Hematopoietic multipotent progenitor cell treated with erythropoietin and hydrocortisone succinate and interleukin-3 and kit ligand, for 8 days (in vitro differentiated cells): ENCODE measurements at places on chromosomes 2 and 18.

DNA sequence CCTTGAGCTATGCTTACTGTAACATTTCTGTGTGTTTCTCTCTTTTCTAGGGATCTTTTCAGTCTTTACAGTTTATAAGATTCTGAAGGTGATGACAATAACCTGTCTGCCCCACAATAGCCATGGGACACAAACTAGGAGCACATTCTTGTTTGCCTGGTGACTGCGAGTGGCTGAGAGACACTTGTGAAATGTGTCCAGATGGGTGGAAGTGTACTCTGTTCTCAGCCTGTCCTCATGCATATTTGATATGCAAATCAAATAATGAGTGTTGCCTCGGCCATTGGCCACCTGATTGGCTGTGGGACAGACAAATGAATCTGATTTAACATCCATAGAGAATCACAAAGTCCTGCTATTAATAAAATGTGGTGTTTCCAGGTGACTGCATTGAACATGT is 246.2 kb downstream of the HNMT start:
- DNase-seq: no peak

DNA sequence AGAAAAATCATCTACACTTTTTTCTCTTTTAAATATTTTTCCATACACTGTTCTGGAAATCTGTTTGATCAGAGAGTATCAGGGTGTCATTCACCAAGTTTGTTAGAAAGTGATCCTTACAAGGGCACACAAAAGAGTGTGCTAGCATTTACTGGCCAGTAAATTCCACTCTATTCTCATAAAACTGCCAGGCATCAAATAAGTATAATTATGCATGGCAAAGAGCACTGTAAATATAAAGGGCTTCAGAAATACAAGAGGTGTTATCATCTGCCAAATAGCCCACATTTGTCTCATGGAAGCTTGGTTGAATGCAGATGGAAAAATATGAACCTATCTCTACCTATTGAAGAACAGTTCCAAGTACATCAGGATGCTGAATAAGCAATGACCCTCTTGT is 847.3 kb upstream of the ACVR2A start:
- DNase-seq: no peak

DNA sequence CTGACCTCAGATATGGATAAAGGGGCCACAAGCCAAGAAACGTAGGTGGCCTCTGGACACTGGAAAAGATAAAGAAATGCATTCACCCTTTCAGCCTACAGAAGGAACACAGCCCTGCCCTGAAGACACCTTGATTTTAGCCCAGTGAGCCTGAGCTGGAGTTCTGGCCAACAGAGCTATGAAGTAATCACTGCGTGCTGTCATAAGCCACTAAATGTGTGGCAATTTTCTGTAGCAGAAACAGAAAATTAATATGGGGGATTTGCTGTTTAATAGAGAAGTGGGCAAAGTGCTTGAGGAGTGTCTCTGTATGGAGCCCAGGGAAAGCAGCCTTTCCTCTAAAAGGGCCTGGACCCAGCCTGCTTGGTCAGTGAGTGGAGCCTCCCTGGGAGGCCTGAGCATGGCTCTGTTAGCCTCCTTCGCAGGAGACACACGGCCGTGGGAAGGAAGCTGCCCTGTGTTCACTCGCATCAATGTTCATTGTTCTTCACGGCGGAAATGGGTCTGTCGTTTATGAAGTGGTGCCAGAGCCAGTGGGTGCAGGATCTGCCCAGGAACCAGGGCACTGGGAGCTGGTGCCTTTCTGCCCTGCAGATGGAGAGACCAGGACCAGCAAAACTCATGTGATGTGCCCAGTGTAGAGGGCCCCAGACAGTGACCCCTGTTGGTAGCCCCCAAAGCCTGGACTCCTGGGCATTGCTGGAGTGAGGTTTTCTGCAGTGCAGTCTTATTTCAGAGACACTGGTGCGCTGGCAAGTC is 268.9 kb downstream of the NDUFA10 start:
- DNase-seq: no peak

- DNase-seq: peak; percentile 67
Observed at GRCh38 chr2:231672617-231673347, 35.5 kb upstream of the PTMA start.

DNA sequence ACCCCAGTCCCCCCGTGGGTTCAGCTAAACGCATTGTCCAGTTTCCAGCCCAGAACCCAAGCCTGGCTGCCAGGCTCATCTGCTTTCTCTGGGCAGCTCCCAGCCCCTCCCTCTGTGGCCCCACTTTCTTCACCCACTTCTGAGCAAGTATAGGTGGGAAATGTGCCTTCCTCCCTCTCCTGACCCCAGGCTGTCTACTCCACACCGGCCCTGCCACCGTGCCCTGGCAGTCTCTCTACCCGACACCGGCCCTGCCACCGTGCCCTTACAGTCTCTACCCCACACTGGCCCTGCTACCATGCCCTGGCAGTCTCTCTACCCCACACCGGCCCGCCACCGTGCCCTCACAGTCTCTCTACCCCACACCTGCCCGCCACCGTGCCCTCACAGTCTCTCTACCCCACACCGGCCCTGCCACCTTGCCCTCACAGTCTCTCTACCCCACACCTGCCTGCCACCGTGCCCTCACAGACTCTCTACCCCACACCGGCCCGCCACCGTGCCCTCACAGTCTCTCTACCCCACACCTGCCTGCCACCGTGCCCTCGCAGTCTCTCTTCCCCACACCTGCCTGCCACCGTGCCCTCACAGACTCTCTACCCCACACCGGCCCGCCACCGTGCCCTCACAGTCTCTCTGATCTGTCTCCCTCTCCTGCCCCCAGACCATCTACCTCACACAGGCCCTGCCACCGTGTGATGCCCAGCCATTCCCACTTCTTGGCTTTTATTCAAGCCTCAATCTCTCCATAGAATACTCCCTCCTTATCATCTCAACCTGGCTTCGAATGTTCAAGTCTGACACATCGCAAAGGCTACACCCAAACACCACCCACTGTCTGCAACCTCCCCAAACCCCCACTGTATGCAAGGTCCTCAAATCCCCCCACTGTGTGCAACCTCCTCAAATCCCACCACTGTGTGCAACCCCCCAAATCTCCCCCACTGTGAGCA is 108.9 kb downstream of the TPO start:
- DNase-seq: peak; percentile 67

DNA sequence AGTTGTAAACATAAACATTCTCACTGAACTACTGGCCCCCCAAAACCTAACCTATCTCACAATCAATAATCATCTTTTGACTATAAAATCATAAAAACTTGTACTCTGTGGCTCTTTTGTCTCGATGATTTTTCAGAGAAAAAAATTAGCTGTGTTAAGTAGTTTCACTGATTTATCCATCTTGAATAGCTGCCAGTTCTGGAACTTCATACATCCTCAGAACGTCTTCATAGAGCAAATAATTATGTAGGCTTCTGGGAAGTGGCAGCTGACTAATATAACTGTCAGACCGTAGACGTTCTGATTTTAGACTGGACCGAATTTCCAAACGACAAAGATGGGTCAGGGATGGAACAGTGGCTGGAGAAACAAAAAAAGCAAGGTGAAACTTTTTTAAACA is 97.3 kb upstream of the CHAC2 start:
- no peak for DNase-seq

DNA sequence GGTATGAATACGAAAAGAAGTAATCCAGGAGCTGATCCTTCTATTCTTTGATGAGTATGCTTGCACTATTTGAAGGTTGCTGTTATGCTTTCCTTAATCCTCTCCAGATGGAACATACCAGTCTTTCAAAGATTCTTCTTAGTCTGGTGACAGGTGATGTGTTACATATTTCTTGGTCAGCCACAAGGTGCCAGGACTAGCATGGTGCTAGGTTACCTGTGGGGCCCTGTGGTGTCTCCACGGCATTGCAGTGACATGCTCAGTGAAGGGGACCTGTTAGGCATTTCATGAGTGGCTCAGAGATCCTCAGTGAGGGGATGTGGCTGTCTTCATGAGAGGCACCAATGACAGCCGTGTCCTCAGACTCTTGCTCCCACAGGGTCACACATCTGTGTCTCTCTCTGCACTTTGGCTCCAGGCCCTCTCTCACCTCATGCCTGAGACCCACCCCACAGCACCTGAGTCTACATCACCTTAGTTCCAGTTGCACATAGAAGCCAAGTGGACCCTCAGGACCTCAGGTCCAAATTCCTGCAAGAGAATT is 13.1 kb upstream of the RAB31 start:
- no peak for DNase-seq

DNA sequence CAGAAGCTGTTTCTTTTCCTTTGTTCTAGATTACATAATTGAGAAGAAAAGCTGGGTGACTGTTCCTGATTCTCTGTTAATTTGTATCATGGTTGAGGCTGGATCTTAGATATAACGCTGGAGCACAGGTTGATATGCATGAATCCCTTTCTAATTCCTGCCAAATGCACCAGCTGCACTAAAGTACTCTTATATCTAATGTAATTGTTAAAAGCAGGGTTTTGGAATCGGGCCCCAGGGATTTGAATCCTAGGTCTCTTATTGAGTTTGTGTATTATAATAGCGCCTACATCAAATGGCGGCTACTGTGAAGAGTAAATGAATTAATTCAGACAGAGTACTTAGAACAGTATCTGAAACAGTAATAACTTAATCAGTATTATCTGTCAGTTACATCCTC is 80.4 kb downstream of the MC4R start:
- DNase-seq: no peak

GRCh38 chr2:239533569-239534316 is 132.9 kb upstream of the HDAC4 start:
- DNase-seq: no peak

DNA sequence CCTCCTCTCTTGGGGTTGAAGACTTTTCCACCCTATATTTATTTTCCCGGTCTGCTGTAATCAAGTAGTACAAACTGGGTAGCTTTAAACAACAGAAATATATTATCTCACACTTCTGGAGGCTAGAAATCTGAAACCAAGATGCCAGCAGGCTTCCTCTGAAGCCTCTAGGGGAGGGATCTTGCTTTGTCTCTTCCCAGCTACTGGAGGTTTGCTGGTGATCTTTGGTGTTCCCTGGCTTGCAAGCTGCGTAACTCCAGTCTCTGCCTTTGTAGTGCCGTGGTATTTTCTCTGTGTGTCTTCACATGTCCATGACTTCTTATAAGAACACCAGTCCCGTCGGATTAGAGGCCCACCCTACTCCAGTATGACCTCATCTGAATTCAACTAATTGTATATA is 44.4 kb downstream of the MYO3B start:
- DNase-seq: no peak

DNA sequence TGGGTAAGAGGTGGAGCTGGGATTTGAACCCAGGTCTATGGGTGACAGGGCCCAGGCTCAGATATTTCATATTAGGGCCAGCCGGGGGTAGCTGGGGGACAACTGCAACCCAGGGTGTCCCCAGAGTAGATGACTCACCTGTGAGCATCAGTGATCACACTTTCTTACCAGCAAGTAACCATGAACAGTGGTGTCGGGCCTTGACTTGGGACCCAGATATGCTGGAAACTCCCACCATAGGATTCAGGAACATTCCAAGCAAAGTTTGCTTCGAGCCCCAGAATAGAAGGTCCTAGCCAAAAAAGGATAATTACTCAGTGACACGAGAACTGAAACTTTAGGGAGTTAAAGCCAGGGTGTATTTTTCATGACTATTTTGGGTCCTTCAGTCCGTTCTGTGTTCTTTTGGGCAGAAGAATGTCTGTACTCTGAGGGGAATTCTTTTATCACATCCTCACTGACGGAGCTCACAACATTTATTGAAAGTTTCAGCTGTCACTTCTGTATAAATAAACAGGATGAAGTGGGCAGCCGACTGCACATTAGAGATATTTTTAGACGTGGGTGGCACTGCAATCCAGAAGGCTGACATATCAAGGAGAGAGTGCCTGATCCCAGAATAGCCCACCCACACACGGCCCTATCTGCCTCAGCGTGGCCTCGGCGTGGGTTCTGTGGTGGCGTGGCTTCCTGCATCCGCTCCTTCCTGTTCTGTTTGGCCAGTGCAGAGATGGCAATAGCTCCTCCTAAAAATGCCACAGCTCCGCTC is 45.6 kb downstream of the RAMP1 start:
- peak; percentile 72 for DNase-seq

GRCh38 chr2:67485431-67485830 is 88.3 kb downstream of the ETAA1 start:
- no peak for DNase-seq

- DNase-seq: no peak
Observed at GRCh38 chr2:3476321-3476984, 42.9 kb downstream of the ADI1 start.

GRCh38 chr2:71631411-71631931 is 178.1 kb downstream of the DYSF start:
- no peak for DNase-seq

DNA sequence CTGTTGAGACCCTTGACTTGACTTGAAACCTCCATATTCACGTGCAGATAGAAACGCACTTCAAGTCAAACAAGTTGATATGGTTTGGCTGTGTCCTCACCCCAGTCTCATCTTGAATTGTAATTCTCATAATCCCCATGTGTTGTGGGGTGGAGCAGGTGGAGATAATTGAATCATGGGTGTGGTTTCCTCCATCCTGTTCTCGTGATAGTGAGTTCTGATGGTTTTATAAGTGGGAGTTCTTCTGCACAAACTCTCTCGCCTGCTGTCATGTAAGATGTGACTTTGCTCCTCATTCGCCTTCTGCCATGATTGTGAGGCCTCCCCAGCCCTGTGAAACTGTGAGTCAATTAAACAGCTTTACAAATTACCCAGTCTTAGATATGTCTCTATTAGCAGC is 21.4 kb downstream of the SLC3A1 start:
- peak; percentile 23 for DNase-seq

- DNase-seq: no peak
Observed at GRCh38 chr2:64975232-64975821, 13.9 kb upstream of the SLC1A4 start.

DNA sequence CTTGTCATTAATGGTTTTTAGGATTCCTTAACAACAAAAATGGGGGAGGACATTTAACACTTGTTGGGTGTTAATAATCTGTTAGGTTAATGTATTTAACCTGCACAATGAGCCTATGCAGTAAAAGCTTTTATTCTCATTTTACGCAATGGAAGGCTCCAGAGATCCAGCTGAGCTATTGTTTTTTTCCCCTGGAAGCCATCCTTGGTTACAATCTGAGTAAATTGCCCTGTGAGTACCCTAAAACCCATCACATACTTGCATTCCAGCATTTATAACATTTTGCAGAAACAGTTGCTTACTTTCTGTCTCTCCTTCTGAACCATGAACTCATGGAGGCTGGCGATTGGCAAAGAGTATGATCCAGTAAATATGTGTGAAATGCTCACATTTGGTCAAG is 30.2 kb upstream of the DOCK10 start:
- no peak for DNase-seq
